ENCODE measurements at places on chromosomes 12 and 14. TPM values are rescaled to one million over a fixed set of nuclear protein-coding genes. Genes with fewer than 3 reads are reported as not detected.

INHBC gene
- 0.30 TPM for polyA plus RNA-seq

MORN3 gene
- polyA plus RNA-seq, result 0.39 TPM

SLC22A17 gene
- 77.7 TPM for polyA plus RNA-seq

DAO gene
- not detected for polyA plus RNA-seq

DNAJC22 gene
- polyA plus RNA-seq, result 0.20 TPM

PAPLN gene
- 25.6 TPM for polyA plus RNA-seq

STAC3 gene
- polyA plus RNA-seq, result 0.70 TPM

KIF26A gene
- polyA plus RNA-seq, result 11.5 TPM

RIMBP2 gene
- 0.52 TPM for polyA plus RNA-seq

All from H1 (cell line).